GM12864 (cell line): ENCODE measurements at places on chromosomes 6 and 20.

- no peak for DNase-seq
Observed at GRCh38 chr20:63461104-63461763, 11.2 kb downstream of the KCNQ2 start.

- no peak for DNase-seq
Observed at GRCh38 chr6:31304683-31305082, 32.8 kb upstream of the HLA-C start.

DNA sequence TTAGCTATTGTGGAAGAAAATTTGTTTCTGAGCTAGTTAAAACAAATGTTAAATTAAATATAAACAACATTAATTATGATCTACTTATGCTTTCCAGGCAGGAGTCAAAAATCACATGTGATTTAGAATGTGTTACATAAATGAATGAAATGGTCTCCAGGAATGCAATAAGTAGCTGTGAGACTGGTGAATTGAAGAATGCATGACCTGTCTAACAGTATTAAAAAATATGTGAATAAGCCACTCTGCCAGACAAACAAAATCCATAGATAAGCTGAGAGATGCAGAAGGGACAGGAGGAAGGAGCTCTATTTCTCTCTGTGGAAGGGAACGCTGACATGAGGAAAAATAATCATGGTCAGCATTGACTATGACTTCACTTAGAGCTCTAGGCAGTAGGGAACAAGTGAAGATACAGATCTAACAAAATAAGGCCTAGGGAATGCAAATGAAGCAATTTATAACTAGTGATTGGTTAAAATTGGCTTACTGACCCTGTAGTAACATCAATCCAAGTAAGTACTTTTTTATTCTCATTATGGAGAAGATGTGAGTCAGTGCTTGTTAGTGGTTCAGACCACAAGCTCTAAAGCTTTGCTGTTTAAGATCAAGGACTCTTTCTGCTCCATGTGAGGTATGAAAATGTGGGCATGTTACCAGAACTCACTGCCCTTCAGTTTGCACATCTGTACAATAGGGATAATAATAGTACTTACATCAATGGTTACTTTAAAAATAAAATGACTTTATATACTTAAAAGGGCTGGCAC lies 432.6 kb downstream of the MMUT start:
- no peak for DNase-seq

DNA sequence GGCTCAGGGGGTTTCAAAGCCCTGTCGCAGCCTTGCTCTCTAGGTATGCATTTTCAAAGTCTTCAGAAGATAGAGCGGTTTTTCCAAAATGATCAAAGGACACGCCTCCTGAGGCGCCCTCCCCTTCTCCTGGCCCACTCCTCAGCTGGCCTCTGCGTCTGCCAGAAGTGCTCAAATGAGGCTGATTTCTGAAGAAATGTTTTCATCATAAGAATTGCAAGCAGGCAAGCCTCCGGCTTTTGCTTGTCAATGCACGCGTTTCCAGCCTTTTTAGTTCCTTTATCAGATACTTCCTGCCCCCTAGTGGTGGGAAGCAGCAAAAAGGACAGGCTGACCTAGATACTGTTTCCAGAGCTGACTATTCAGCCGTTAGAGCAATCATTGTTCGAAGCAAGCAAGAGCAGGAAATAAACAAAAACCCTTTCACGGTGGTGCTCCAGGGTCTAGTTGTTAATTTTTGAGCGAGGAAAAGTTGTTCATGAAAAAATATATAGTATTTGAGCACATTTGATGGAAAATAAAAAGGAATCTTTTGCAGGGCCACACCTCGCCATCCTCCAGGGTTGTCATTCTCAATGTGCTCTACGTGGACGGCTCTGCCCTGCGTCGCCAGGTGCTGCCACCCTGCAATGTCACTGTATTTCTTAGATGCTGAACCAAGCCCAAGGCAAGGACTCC lies 93.4 kb upstream of the ASF1A start:
- peak; percentile 65 for DNase-seq

GRCh38 chr20:3123542-3123941 lies 36.1 kb downstream of the FASTKD5 start:
- no peak for DNase-seq

GRCh38 chr20:45320948-45321595 lies 13.0 kb upstream of the MATN4 start:
- DNase-seq: peak; percentile 56

- no peak for DNase-seq
Observed at GRCh38 chr6:33958526-33959328, 154.9 kb upstream of the MLN start.

DNA sequence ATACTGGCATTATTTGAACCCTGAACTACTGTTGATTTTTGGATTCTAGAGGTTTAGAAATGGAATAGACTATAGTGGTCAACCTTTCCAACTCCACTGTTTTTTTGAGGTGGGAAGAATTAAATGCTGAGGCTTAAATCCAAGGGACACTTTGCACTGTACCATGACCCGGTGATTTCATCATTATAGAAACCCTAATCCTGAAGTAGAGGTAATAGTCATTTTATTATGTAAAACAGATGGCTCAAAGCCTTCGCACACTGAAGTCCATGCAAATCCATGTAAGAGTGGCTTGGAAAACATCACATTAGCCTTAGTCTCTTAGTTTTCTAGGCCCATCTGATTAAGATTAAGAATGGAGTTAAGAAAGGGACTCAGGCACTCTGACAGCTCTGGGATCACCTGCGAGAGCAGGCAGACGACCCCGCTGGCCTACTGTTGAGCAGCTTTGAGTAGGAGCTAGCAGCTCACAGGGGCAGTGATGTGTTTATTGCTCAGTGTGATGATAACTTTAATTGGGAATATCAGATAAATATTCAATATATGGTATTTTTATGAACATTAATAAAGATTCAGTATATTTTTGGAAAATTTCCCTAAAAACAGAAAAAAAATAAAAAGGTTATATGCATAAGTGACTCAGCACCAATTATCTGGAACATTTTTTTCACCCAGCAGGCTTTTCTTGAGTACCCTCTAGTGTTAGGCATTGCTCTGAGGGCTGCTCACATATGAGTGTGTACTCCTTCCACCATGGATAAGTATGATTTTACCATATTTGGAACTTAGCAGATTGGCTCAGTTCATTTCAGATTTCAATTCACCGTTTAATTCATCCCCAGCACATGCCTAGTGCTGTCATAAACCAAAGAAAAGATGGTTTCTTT lies 13.4 kb downstream of the SLX4IP start:
- DNase-seq: no peak

- DNase-seq: no peak
Observed at GRCh38 chr6:12275107-12275506, 15.1 kb upstream of the EDN1 start.

DNA sequence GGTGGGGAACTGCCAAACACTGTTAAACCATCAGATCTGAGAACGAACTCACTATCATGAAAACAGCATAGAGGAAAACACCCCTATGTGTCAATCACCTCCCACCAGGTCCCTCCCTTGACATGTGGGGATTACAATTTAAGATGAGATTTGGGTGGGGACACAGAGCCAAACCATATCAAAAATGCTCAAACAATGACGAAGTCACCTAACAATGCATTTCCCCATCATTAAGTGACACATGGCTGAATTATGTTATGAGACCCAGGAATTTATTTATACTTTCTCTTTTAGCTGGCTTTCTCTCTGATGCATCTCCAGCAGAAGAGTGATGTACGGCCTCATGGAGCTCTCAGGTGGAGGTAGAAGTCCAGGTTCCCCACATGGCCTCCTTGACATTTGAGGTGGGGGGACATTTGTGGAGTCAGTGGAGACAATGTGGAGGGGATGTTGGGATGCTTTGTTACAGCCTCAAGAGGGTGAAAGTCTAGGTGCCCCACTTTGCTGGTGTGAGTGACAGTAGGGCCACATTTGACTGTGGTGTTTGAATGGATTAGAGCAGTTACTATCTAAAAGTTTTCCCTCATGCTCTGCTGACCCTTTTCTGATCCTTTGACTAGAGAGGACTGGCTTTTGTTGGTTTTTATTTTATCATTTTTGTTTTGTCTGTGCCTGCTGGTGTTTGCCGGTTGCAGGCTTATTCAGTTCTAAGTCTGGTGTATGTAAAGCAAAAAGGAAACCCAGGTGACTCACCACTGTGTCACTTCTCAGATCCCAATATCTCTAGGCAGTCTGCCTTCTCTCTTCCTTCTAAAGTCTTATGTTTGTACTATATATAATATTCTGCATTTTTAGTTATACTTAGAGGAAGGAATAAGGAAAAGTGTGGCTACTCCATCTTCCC lies 18.5 kb upstream of the DCBLD1 start:
- no peak for DNase-seq

- DNase-seq: no peak
Observed at GRCh38 chr6:127952831-127953230, 52.0 kb upstream of the THEMIS start.

- no peak for DNase-seq
Observed at GRCh38 chr20:49724408-49725223, 10.9 kb upstream of the B4GALT5 start.

DNA sequence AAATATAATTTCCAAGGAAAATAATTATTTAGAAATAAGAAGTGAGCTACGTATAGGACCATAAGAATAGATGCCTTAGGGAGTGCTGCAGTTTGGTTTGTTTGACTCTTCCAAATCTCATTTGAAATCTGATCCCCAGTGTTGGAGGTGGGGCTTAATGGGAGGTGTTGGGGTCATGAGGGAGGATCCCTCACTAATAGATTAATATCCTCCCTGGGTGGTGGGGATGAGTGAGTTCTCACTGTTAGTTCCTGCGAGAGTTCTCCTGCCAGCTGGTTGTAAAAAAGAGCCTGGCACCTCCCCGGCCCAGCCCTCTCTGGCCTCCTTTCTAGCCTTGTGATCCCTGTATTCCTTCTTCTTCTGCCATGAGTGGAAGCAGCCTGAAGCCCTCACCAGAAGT lies 69.3 kb downstream of the RCAN2 start:
- DNase-seq: no peak

DNA sequence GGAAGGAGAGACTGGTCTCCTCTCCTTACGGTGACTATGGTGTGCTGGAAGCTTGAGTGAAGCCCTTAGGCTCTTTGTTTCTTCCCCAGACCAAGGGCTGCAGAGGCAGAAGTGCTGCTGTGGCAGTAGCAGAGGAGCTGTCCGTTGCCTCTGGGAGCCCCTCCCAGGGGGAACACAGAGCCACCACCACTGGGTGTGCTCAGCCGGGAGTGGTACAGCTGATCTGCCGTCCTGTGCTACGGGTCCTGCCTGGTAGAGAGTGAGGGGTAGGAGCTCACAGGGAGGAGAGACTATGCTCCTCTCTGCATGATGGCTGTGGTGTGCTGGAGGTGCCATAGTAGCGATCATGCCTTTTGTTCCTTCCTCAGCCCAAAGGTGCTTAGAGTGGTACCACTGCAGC lies 318.7 kb downstream of the DOK5 start:
- DNase-seq: no peak

DNA sequence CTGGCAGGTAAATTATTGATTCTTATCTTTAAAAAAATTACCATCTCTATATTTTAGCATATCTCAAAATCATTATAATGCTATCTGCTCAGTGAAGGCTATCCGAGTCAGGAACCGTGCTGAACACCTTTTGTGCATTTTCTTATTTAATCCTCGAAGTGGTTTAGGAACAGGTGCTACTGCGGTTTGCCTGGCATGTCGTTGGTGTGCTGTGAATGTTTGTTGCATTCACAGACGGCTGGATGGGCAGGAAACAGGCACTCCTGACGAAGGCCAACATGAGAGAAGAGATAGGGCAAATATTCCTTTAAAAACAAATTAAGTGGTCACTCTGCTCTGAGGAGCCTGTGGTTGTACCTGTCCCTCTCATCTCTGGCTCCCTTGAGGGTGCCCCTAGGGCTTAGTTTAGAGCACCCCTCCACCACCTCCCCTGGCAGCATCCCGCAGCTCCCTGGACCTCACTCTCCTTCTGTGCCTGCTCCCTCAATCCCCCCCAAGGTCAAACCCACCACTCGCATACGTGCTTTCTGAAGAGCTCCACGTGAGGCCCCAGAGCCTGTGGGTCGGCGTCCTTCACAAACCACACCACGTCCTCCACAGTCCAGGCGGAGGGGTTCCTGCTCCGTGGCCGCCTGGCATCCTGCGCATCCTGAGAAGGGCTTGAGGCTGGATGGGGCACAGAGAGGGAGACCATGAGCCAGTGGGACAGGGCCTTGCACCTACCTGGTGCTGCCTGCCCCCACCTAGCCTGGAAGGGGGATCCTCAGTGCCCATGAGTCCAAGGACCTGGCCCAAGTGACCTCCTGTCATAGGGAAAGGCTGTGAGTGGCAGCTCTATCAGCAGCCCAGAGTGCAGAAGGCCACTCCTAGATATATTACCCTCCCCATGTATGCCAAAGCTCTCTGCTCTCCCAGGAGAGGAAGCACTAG lies 116.5 kb downstream of the SCML4 start:
- no peak for DNase-seq

- DNase-seq: no peak
Observed at GRCh38 chr6:113629256-113629655, 227.9 kb upstream of the MARCKS start.
